ENCODE measurements at places on chromosomes 6 and 20.

DNA sequence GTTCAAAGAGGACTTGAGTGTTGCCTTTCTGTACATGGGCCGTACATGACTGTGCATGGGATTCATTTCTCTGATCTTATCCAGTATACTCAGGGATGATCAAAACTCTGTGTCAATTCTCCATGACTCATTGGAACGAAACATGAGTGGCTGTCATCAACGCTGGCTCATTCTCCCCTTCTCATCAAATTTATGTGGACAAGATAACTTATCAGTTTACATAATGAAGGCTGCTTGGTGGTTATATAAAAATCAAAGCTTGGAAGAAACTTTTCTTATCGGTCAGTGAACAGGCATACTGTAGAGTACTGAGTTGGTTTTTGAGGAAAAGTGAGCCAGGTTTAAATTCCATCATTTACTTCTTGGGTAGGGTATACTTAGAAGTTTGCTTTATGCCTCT is 24.9 kb downstream of the CRISP1 start:
- no peak for DNase-seq

DNA sequence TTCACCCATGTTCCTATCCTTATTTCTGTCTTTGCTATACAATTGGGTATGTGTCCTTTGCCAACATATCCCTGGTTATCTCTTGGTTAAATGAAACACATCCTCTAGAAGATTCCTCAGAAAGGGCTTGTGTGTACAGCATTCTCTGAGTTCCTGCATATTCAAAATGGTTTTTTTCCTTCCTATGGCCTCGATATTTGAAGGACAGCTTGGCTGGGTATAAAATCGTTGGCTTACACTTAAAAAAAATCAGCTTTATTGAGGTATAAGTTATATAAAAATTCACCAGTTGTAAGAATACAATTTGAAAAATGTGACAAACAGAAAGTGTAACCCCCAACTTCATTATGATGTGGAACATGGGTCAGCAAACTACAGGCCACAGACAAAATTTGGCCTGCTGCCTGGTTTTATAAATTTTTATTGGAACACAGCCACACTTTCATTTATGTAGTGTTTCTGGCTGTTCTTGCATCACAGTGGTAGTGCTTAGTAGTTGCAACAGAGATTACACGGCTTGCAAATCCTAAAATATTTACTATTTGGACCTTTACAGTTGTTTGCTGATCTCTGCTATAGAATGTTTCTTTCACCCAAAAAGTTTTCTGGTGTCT is 16.7 kb downstream of the PCMT1 start:
- no peak for DNase-seq

- DNase-seq, result no peak
Observed at GRCh38 chr6:11738661-11739375, 39.8 kb downstream of the ADTRP start.

DNA sequence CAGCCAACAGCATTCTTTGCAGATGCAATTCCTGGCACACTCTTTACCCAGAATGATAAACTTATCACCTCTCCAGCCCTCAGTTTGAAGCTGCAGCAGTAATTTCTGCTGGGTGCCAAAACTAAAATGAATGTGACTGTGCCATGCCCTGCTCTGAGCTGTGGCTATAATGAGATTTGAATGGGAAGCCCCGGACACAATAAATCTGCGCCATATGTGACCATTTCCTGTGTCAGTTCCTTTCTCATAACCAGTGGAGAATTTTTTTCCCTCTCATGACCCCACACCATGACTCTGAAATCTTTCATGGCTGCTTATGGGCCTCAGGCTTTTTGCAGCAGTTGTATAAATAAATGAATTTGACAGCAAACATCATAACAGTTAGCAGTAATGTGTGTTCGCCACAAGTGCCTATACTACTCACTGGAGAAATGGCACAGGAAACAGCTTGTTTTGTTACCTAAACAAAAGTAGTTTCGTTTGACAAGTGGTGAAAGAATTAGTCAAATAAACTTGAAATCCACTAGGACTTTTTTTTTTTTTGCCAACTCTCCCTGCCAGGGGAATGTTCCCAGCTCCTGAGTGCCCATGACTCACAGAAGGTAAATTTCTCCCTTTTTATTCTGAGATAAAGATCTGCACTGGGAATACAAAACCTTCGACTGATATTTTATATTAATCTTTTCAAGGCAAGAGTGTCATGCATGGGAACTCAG is 408.4 kb downstream of the PKHD1 start:
- DNase-seq, result no peak

DNA sequence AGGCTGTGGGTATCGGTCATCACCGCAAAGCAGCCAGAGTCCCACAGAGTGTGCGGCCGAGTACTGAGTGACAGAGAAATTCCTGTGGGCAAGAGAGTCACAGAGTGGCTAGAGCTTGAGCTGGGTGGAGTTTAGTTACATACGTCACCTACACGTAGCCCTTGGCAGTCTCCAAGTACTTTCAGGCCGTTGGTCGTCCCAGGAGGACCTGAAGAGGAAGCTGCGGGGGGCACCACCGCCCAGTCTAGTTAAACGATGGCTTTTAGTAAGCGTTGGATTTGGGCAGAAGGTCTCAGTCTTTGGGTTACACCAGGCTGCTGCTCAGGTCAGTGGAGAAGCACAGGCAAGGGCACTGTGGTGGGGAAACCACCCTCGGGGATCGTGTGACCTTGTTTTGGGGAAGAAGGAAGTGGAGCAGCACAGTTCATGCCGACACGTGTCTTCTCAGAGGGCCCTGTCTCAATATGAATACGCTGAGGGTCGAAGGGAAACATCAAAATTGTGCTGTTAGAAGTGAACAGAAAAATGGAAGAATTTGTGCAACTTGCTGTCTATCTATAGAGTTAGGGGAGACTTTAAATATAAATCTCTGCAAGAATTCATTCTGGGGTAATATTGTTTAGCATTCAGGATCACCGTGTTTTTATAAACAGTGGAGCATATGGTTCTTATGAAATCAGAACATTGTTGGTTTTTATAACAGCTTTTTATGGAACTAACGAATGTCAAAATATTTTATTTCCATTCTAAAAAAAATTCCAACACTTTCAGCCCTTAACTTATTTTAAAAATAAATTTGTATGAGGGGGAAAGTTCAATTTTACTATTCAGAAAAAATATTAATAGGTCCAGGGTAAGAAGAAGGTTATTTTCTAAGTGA is 28.6 kb downstream of the KIF25 start:
- no peak for DNase-seq

- DNase-seq, result peak; percentile 7
Observed at GRCh38 chr20:36305602-36306551, at the start of gene DLGAP4. Gene DLGAP4, plus strand, starts transcription at chr20:36306339. Its CDS starts 125,379 bp downstream, at chr20:36431718.

DNA sequence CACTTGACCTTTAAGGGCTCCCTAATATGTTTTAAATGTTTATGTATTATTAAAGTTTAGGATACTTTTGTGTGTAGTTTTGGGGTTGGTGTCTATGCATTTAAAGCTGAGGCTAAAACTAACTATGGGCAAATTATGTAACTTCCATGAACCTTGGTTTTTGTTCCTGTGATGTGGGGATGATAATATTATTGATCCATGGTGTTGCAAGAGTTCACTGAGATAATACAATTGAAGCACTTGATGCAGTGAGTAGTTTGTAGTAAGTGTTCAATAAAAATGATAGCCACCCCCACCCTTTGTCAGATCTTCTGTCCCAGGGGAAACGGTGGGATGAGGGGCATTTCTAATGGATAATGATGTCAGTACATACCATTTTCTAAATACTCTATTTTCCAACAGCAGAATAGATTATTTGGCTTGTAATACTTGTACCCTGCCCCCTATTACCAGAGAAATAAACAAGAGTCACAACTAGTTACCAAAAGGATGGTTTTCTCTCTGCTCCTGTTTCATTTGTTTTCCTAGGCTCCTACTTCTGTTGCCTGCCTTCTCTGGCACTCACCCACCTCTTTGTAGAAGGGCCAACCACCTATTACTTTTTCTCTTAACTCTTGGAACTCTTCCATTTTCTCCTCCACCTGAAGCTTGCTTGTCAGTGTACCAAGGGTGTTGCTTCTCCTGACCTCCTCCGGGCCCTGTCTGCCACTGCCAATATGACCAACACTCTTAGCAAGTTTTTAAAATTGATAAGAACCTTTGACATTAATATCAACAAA is 97.9 kb downstream of the RCAN2 start:
- DNase-seq, result no peak

Data from CD4-positive, alpha-beta T cell treated with Interleukin-6 for 4 hours (primary cell).